GM23338 (cell line): ENCODE measurements at places on chromosomes 3 and 15. TPM values are rescaled to one million over a fixed set of nuclear protein-coding genes. Genes with fewer than 3 reads are reported as not detected.

GABRG3 gene
- 0.50 and 1.4 TPM in 2 replicates for total RNA-seq

SAMMSON gene
- not detected in 2 replicates for total RNA-seq

P2RY14 gene
- total RNA-seq, result not detected in 2 replicates

DNA sequence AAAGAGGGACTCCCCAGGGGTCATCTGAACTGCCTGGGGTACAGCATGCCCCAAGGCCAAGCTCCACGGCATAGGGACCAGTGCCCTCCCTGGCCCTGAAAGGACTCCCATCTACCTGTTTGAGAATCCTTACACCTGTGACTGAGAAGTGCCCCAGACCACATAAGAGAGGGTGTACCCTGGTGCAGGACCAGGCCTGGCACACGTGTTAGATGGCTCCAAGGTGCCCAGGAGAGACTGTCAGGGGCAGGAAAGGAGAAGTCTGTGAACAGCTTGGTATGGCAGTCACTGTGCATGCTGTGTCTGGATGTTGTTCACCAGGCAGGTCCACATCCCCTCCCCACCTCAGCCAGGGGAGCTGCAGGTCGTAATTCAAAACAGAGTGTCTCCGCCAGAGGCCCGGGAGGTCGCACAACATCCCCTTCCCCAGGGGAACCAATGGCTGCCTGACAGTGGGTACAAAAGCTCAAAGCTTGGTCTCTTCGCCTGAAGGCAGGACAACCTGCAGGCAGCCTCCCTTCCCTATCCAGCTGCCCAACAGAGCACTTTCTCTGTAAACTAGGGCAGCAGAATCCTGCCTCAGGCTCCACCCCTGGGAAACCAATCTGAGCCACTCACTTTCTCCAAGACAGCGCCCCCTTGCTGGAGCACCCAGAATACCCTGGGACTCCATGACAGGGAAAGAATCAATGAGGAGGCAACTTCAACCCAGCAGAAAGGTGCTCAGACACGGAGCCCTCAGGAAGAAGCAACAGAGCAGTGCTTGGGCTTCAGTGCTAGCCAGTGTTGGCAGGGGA lies 3.9 kb downstream of the NUP210 start:
- peaks cover 5% of the 10 kb centered on the region; the same call in 1 of the 2 replicates for H3K27me3 ChIP-seq
- peak; percentile 69 for DNase-seq
- H3K27ac ChIP-seq, result no peak overlapping the region
- peaks cover 18% of the 10 kb centered on the region for H3K4me1 ChIP-seq
- H3K4me3 ChIP-seq, result no peak overlapping the region

- DNase-seq, result no peak
- H3K36me3 ChIP-seq, result no peaks in the 10 kb centered on the region
- no peaks in the 10 kb centered on the region for H3K4me1 ChIP-seq
- no peak overlapping the region for H3K4me3 ChIP-seq
- no peak overlapping the region for H3K27ac ChIP-seq
These were observed 53.9 kb upstream of the ACKR4 start for GRCh38 chr3:132543011-132543739.

DNA sequence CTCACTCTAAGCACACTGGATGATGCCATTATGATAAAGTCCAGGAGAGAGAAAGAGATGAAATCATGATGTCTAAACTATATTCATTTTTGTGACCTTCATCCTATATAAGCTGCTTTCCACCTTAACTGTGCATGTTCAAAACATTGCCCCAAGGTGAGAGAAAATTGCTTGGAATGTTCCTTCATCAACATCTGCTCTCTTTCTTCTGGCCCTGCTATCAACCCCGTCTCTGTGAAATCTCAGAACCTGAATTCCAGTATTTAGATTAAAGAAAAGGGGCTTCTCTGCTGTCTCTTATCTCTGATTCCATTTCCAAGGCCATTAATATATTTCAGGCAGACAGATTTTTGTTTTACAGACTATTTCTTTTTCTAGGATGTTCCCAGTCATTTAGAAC lies 47.3 kb upstream of the PHLDB2 start:
- no peaks in the 10 kb centered on the region for H3K27me3 ChIP-seq
- H3K27ac ChIP-seq, result no peak overlapping the region
- H3K4me3 ChIP-seq, result no peak overlapping the region
- H3K36me3 ChIP-seq, result no peaks in the 10 kb centered on the region

DNA sequence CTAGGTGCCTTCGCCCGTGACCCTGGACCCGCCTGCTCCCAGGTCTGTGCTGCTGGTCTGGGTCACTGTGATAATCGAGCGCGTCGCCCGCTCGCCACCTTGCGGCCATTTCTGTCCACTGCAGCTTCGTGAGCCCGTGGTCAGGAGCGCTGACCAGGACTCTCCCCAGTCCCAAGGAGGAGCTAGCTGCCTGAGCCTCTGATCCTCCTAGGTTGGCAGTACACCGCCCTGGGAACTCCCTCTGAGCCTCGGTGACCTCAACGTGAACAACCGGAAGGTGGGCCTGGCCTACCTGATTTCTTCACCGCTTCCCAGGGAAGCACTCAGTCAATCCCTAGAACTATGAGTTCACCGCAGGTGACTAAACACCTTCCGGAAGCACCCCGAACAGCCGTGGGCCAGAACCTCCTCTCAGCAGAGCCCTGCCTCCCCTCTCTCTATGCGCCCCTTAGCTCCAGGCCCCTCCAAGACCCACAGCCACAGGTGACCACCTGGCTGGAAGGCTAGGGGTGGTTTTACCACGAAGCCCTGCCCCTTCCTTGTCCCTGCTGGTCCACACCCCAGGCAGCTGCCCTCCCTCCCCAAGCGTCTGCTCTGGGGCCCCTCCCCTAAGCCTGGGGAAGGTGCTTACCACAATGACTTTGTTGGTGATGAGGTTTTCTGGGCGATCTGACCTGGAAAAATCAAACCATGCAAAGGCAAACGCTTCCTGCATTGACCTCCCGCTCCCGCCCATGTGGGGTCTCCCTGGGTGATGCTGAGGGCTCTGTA lies 9.7 kb downstream of the PLA2G4D start:
- H3K4me1 ChIP-seq, result peaks cover 13% of the 10 kb centered on the region
- no peaks in the 10 kb centered on the region for H3K27me3 ChIP-seq
- no peak overlapping the region for H3K4me3 ChIP-seq
- no peaks in the 10 kb centered on the region for H3K36me3 ChIP-seq
- peak; percentile 84 for DNase-seq

DNA sequence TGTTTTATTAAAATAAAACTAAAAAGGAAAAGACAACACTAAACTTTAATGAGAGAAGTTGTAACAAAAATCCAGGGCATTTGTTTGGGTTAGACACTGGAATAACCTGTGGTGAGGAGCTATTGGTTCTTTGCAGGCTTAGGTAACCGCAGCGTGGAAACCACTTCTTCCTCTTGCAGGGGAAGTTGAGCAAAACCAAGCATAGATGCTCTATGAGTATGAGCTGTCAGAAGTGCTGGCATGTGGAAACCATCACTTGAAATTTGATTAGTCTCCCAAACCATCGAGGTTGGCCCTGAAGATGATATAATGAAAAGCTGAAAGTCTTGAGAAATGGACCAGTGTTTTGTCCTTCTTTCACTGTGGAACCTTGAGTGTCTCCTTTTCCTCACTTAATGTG lies 127.1 kb upstream of the RBMS3 start:
- no peaks in the 10 kb centered on the region for H3K27me3 ChIP-seq
- no peak overlapping the region for H3K27ac ChIP-seq
- DNase-seq, result no peak

GRCh38 chr15:68220967-68221366 lies 8.6 kb downstream of the CLN6 start:
- H3K36me3 ChIP-seq, result peaks cover 10% of the 10 kb centered on the region; the same call in 1 of the 2 replicates
- no peak overlapping the region for H3K4me3 ChIP-seq
- no peak overlapping the region for H3K27ac ChIP-seq
- H3K4me1 ChIP-seq, result no peaks in the 10 kb centered on the region
- H3K27me3 ChIP-seq, result no peaks in the 10 kb centered on the region

DNA sequence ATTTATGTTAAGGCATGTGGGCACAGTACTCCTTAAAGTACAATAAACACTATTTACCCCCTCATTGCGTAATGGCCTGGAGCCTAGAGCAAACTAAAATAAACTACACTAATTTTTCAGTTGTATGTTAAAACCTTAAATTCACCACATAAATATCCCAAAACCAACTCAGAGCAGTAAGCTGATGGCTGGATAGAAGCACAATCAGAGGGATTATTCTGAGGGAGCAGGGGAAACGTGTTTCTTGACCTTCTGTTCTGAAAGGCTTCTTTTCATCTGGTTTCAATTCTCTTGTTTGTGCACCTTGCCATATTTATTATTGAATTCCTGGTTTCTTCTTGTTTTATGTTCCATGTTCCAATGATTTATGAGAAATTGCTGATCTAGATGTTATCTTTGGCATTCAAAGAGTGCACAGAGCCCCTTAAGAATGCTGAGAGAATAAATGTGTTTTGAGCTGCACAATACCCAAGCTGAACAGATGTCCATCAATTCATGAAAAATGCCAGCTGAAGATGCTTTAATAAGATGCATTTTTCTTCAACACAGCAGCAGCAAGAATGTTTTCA lies 29.6 kb downstream of the RPL22L1 start:
- H3K4me3 ChIP-seq, result no peak overlapping the region
- no peaks in the 10 kb centered on the region for H3K36me3 ChIP-seq
- DNase-seq, result no peak
- H3K27me3 ChIP-seq, result no peaks in the 10 kb centered on the region
- no peak overlapping the region for H3K27ac ChIP-seq

- no peaks in the 10 kb centered on the region for H3K36me3 ChIP-seq
- no peaks in the 10 kb centered on the region for H3K4me1 ChIP-seq
- H3K4me3 ChIP-seq, result no peak overlapping the region
- DNase-seq, result no peak
These were observed 24.4 kb upstream of the CYP11A1 start for GRCh38 chr15:74391582-74392450.
